IPS DF 6.9 (cell line): ENCODE measurements at places on chromosomes 5 and 9.

DNA sequence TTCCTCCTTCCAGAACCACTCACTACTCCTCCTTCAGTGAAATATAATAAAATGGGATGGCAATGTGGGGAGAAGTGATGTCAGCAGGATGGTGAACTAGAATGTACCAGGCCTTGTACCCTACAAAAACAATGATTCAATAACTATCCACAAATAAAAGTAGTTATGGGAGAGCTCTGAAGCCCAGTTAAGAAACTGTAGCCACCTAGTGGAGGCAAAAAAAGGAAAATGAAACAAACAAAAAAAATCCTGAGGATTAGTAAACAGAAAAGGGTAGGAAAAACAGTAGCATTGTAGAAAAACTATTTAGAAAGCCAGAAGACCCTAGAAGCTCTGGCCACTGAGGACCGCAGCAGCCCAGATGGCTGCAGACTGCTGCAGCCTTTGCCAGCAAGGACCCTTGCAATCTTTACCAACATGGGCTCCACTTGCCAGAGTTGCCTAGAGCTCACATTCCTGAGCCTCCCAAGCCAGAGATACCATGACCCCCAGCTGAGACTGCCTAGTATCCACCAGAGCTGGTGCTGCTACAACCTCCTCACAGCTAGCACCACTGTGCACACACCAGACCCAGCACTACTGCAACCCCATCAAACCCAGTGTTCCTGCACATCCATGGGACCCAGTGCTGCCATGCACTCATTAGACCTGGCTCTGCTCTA is 259.7 kb upstream of the MSX2 start:
- DNase-seq: no peak

DNA sequence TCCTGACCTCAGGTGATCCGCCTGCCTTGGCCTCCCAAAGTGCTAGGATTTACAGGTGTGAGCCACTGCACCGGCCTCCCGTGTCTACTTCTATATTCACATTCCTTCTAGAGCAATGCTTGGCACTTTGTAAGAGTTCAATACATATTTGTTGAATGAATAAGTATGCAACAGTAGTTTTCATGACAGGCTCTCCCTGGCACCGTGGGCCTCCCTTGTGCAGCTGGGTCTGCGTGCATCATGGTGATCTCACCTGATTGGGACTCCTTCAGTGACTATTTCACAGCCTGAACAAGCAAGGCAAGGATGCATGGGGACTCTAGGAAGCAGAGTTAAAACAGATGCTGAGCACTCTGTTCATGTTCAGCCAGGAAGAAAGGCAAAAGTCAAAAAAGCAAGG is 6.8 kb upstream of the ZBTB34 start:
- DNase-seq: no peak

- no peak for DNase-seq
Observed at GRCh38 chr9:81964218-81965171, 21.2 kb downstream of the SPATA31D3 start.

DNA sequence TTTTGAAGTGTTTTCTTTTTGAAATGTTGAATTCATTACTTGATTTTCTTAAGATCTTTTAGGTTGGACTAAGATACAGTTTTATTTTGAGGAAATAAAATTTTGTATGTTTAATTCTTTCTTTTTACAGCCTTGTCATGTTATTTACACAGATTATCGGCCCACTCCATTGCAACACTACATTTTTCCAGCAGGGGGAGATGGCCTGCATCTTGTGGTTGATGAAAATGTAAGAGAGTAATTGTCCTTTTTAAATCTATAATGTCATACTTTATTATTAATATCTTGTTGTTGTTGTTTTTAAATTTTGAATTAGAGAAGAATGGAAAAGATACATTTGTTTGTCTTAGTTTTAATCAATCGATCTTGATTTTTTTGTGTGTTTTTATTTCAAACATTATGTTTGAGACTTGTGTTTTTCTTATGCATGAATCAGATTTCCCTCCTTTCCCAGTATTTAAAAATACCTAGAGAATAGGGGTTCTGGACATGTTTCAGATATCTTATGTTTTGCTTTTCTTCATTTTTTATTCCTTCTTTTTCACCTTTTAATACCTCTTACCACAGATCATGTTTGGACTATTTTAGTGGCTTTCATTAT is 36.7 kb downstream of the MTREX start:
- DNase-seq: peak; percentile 25

DNA sequence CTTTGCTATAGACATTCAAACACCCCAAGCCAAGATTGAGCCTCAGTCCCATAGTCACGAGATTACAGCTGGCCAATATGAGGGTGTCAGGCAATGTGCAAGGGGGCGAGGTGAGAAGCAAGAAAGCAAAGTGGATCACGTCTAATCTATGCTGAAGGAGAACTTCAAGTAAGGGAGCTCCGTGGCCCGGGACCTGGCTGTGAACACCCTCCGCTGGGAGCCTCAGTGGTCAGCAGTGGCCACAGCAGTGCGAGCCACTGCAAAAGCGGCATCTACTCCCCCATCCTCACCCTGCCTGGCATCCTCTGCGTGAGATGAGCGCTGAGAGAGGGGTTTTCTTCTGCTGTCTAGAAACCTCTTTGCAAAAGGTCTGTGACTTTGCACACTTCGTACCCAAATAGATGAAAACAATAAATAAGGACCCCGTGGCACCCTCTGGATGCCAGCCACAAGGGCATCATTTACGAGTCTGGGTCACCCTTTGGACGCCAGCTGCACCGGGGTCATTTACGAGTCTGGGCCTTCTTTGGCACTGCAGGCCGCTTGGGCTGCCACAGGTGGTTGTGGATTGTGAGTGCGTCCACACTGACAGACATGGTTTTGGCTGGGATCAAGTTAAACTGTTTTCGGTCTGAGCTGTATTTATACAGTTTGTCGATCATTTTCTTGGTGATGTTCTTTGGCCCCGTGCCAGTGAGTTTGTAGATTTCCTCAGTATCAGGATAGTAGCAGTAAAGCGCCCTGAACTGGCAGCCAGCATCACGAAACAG is 96.4 kb downstream of the CAMSAP1 start:
- DNase-seq: no peak

DNA sequence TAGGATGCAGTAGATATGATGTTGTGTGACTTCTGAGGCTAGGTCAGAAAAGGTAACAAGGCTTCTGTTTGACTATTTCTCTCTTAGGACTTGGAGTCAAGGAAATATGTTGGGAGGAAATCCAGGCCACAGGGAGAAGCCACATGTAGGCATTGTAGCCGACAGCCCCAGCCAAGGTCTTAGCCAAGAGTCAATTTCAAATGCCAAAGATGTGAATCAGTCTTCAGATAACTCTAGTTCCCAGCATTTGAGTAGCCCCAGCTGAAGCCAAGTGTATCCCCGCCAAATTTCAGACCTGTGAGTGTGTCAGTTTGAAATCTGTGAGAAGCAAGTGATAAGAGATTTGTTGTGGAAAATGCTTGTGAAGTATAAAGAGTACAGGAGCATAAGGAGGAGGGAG is 38.1 kb upstream of the ISL1 start:
- DNase-seq: no peak

- DNase-seq: no peak
Observed at GRCh38 chr9:132187121-132187620, 25.3 kb downstream of the NTNG2 start.

- DNase-seq: no peak
Observed at GRCh38 chr5:154369682-154370081, 76.1 kb upstream of the SAP30L start.

GRCh38 chr9:79581794-79582193 is 10.0 kb downstream of the TLE4 start:
- no peak for DNase-seq

DNA sequence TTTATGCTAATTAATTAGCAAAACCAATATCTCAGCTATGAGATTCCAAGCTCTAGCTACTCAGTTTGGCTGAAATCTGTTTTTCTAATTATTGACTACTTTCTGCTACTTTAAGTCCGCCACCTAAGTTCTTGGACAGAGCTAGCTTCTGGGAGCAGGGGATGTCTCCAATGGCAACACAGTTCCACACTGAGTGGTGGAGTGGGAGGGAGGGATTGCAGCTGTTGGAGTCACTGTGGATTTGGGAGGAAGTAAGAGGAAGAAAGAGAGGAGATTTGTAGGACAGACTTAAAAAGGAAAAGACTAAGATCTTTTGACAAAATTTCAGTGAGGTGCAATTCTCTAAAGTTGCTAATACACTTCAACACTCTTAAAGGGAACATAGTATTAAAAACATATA is 450.8 kb downstream of the NFIB start:
- no peak for DNase-seq
